ENCODE measurements at places on chromosomes 5 and 9.

- DNase-seq: no peak
Measured at GRCh38 chr9:87816036-87816435, 66.6 kb upstream of the SPATA31E1 start.

DNA sequence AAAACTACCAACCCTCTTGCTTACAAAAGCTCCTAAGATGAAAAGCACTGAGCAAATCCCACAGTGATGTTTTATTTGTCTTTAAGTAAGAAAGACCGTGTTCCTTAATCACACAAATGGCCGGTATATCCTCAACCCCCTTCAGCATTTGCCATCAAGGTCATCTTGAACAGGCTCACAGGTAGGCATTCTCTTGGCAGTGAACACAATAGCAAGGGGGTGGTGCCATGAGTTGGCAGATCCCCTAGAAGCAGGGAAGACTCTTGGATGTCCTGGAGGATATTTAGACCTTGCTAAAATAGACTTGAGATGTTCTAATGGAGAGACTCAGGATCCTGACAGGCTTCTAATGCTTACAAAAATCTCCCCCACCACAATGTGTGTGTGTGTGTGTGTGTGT is 323.0 kb downstream of the SPOCK1 start:
- no peak for DNase-seq

- DNase-seq: no peak
Measured at GRCh38 chr9:93066978-93067603, 8.6 kb downstream of the SUSD3 start.

GRCh38 chr9:117170567-117170966 is 244.3 kb downstream of the ASTN2 start:
- no peak for DNase-seq

- no peak for DNase-seq
Measured at GRCh38 chr5:164581889-164582288, 1076.5 kb downstream of the MAT2B start.

- no peak for DNase-seq
Measured at GRCh38 chr5:8949908-8950307, 596.0 kb downstream of the SEMA5A start.

- DNase-seq: no peak
Measured at GRCh38 chr5:5929291-5930020, 448.9 kb downstream of the MED10 start.

- peak; percentile 73 for DNase-seq
Measured at GRCh38 chr9:15403155-15403554, 19.5 kb upstream of the SNAPC3 start.

GRCh38 chr9:35415402-35416097 is 74.4 kb upstream of the RUSC2 start:
- DNase-seq: peak; percentile 17

DNA sequence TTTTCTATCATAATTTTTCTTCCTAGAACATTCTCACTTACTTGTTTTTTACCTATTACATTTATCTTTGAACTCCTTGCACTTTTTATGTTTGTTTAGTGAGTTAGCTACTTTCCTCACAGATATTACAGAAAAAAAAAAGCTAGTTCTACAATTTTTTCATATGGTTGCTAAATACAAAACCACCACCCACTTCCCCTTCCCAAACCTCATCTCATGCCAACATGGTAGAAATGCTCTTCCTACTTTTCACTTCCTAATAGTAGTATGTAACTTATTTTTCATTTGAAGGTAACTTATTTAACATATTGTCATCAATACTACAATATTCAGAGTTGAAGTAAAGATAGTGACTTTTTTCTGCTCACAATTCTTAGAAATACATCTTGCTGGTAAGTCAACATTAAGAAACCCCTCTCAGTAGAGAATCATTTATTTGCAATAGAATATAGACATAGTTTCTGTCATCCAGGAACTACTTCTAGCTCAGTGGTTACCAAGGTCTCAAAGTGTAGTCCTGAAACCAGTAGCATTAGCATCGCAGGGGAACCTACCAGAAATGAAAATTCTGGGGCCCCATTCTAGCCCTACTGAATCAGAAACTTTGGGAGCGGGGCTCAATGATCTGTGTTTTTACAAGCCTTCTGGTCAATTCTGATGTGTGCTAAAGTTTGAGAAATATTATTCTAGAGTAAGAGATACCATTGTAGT is 1124.6 kb downstream of the DTWD2 start:
- no peak for DNase-seq

GRCh38 chr9:36035006-36035405 is 1.7 kb upstream of the RECK start:
- no peak for DNase-seq
